ENCODE measurements at places on chromosomes 1 and 21.

DNA sequence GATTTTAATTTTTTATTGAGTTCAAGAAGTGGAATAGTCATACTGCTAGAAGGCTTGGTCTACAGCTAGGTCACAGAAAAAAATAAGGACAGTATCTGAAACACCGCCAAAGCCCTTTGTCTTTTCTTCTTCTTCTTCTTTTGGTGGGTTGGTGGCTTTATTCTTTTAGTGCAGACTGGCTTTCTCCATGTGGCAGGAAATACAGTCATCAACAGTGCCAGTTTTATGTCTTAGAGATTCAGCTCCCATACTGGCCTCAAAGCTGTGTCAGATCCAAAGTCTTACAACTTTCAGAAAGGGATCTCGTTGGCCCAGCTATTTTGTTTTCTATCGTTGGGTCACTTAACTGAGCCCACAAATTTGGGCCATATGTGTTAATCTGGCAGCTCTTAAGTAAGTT, 58.2 kb downstream of the FNBP1L start:
- no peak for DNase-seq

GRCh38 chr1:16383888-16384287, 16.8 kb downstream of the SZRD1 start:
- DNase-seq, result no peak

DNA sequence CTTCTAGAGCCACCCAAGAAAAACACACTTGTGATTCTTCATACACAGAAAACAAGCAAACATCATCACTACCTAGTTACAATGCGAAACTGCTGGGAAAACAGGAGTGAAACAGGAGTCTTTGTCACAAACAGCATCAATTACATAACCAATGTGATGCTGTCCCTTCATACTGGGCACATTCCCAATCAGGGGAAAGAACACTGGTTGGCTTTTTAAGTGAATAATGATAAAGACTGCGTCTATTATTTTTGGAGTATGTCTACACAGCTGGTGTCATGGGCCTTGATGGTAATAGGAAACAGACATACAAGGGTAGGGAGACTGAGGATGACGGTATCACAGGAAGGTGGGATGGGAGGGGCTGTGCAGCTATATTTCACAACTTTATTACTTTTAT, 43.3 kb downstream of the SIPA1L2 start:
- no peak for DNase-seq

- no peak for DNase-seq
Measured at GRCh38 chr1:116371752-116372151, 1.3 kb upstream of the ATP1A1 start.

DNA sequence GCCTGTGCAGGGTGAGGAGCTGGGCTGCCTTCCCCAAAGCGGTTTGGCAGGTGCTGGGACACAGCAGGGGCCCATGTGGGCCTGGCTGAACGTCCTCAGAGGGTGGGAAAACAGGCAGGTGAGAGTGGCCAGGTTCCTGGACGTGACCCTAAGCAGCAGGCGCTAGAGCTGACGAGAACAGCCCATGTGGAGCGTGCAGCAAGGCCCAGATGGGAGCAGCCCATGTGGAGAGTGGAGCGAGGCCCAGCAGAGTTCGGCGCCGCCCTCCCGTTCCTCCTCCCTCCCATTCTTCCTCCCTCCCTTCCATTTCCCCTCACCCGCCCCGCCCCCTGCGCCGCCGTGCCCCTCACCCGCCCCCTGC, 314.4 kb upstream of the VAMP3 start:
- no peak for DNase-seq

GRCh38 chr1:2556678-2557481, 709 bp downstream of the TNFRSF14 start:
- DNase-seq, result no peak

DNA sequence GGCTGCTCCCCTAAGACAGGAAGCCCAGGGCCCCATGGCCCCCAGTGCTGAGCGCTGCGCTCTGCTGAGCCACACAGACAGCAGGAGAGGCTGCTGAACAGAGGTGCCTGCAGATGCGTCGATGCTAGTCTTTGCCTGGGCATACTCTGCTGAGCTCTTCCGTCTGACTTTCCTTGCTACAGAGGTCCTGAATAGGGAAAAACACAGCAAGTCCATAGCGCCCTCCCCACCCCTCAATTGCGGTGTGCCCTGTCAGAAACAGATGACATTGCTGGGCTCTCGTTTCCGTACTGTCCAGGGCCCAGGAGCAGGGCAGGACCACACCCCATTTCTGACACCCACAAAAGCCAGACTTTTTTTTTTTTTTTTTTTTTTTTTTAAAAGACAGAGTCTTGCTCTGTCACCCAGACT, 252.5 kb downstream of the SDCCAG8 start:
- DNase-seq, result no peak

- DNase-seq, result no peak
Measured at GRCh38 chr1:18283601-18284385, 176.2 kb downstream of the IGSF21 start.

- DNase-seq, result no peak
Measured at GRCh38 chr1:20290624-20291597, at the start of gene VWA5B1. Gene VWA5B1 (plus strand): TSS chr1:20290875. CDS start chr1:20310602, 19,727 bp downstream.

GRCh38 chr1:94049791-94050190, 71.2 kb downstream of the ABCA4 start:
- DNase-seq, result no peak

- no peak for DNase-seq
Measured at GRCh38 chr21:42257091-42257765, 38.3 kb downstream of the ABCG1 start.
